RPMI7951 (cell line): ENCODE measurements at places on chromosomes 1 and 21. TPM values are rescaled to one million over a fixed set of nuclear protein-coding genes. Genes with fewer than 3 reads are reported as not detected.

DNA sequence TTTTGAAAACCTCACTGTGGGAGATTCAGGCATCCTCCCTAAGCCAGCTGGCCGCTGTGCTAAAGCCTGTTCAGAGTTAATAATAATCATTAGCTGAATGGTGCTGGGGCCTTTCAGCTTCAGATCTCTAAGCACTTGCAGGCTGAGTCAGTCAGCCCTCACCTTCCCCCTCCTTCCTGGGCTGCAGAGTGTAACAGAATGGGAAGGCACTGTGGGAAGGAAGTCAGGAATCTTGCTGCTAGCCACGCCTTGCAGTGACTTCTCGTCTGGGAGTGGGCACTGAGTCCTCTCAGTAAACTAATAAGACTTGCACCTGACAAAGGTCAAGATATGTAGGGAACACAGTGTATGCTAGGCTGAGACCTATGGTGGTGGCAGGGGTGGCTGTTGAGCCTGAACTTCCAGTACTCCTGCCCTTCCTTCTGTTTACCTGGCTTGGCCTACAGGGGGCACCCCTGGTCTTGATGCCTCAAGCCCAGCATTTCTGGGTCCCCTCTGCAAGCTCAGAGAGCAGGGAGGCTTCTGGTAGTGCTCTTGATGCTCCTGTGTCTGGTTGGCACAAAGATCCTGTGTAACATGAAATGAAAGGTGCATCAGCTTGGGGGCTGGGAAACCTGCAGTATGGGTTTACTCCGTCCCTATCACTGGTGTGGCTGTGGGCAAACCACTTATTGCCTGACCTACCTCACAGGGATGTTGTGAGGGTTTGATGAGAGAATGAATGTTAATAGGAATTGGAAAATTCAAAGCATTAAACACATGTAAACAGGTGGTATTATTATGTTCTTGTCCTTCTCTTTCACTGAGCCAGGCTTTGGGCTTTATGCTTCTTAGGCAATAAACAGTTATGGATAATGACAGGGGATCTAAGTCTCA lies 6.0 kb downstream of the CYB561D1 start:
- no peak for DNase-seq

GRCh38 chr1:55928576-55928975 lies 650.8 kb downstream of the PLPP3 start:
- DNase-seq: no peak

GRCh38 chr1:23480187-23481025 lies 3.6 kb downstream of the ASAP3 start:
- DNase-seq: no peak

GRCh38 chr1:95655321-95656020 lies 421.5 kb downstream of the RWDD3 start:
- no peak for DNase-seq

- no peak for DNase-seq
These were observed 103.8 kb downstream of the TRABD2B start for GRCh38 chr1:47893412-47893811.

The FAAP20 gene
- 30.3 and 38.3 TPM in 2 replicates for total RNA-seq

The CSF3R gene
- not detected in 2 replicates for total RNA-seq
